ENCODE measurements at places on chromosomes 1 and 21.

GRCh38 chr1:216168546-216168945 lies 254.7 kb downstream of the USH2A start:
- no peak for DNase-seq

- DNase-seq: no peak
Measured at GRCh38 chr1:35637401-35637809, 3.9 kb downstream of the PSMB2 start.

- DNase-seq: no peak
Measured at GRCh38 chr1:21321963-21322680, 31.9 kb upstream of the ECE1 start.

DNA sequence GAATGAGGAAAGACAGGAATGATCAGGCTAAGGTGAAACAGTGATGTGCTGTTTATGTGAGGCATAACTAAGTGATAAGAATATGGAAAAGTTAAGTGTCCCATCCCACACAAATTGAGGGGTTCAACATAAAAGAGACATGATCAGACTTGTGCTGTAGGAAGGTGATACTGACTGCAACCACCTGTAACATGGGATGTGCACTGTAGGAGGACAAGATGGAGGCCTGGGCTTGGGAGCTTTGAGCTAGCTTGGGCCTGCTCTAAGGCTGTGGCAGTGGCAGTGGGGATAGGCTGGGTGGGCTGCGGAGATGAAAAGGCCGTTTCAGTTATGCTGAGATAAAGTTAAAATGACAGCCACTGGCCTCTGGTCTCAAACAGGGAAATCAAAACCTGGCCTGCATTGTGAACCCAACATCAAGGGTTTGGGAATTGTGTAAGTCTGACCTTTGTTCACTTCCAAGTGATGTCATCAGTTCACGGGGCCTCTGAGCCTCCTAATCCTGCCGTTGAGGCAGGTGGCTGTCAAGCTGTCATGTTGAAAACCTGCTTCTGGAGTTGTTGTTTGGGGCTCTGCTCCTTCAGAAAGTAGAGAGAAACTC lies 61.2 kb upstream of the TENT5C start:
- DNase-seq: no peak

DNA sequence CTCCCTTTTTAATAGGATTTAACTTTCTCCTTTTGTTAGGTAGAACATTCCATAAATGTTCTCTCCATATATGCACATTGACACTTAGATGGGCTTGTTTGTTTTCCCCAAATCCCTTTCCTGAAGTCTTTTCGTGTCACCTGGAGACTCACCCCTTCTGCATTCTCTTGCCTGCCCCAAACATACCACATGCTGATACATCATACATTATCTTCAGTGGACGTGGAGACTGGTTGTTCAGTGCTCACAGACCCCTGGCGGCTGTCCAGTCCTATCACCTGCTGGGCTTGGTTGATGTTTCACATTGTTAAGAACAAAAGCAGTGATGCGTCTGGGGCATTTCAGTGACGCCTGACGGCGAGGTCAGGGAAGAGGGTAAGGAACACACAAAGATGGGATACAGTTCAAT lies 22.2 kb downstream of the FMOD start:
- no peak for DNase-seq

GRCh38 chr1:91883470-91883869 lies 2.5 kb downstream of the TGFBR3 start:
- DNase-seq: no peak

Measured in stimulated activated naive B cell treated with anti-CD40 and anti-IgM and Interleukin-4, amounts not matched to agents 10 μg/mL and 1 μg/mL and 100 μg/mL, for 72 hours (primary cell).